ENCODE measurements at places on chromosomes 2 and 18.
A peak's percentile ranks its signal among the peaks of the same experiment; 100 is the strongest.

- DNase-seq = no peak
These were observed 13.3 kb upstream of the PXDN start for GRCh38 chr2:1757567-1757966.

DNA sequence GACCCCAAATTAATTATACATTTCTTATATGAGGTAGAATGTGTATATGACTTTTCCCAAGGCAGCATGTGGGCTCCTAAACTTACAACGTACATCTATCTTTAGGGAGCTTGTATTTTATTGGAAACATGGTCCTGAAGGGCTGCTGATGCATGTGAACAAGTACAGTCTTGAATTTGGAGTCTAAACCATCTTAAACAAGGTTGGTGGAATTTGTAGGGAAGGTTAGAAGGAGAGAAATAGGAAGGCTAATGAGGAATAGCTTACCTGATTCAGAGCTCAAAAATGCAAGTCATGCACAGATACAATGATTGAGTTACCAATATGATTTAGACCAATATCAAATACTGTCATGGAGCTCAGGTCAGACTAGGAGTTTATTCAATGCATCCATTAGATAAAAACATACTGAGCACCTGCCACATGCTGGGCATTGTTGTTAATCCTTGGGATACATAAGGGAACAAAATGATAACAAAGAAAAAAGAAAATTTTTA lies 458.6 kb upstream of the ETAA1 start:
- no peak for DNase-seq

DNA sequence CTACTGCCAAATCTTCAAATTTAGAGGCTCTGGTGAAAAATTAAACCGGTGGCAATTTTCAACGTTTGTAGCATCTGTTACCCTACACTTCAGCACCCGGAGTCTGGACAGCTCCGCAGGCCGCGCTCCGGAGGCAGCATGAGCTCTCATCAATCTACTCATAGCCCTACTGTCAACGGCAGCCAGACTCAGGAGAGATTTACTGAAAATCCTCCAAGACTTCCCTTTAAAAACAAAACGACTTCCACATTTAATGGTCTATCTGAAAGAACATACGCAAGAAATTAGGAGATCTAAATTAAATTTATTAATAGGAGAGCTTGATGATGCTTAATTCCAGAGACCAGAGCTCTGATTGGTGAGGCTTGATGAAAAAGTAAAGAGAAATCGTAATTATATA lies 970 bp upstream of the ADCYAP1 start:
- DNase-seq = peak; percentile 72

- DNase-seq = no peak
These were observed 38.3 kb downstream of the MRPL44 start for GRCh38 chr2:223995569-223995968.

- DNase-seq = no peak
These were observed 61.7 kb upstream of the TFPI start for GRCh38 chr2:187615902-187616301.

- no peak for DNase-seq
These were observed 1342.0 kb upstream of the ZEB2 start for GRCh38 chr2:145861940-145862339.

- DNase-seq = no peak
These were observed 56.4 kb downstream of the GORASP2 start for GRCh38 chr2:170985407-170985806.

- DNase-seq = no peak
These were observed 50.1 kb upstream of the MYCN start for GRCh38 chr2:15890124-15890754.

GRCh38 chr2:138823666-138824065 lies 43.5 kb upstream of the NXPH2 start:
- DNase-seq = no peak

DNA sequence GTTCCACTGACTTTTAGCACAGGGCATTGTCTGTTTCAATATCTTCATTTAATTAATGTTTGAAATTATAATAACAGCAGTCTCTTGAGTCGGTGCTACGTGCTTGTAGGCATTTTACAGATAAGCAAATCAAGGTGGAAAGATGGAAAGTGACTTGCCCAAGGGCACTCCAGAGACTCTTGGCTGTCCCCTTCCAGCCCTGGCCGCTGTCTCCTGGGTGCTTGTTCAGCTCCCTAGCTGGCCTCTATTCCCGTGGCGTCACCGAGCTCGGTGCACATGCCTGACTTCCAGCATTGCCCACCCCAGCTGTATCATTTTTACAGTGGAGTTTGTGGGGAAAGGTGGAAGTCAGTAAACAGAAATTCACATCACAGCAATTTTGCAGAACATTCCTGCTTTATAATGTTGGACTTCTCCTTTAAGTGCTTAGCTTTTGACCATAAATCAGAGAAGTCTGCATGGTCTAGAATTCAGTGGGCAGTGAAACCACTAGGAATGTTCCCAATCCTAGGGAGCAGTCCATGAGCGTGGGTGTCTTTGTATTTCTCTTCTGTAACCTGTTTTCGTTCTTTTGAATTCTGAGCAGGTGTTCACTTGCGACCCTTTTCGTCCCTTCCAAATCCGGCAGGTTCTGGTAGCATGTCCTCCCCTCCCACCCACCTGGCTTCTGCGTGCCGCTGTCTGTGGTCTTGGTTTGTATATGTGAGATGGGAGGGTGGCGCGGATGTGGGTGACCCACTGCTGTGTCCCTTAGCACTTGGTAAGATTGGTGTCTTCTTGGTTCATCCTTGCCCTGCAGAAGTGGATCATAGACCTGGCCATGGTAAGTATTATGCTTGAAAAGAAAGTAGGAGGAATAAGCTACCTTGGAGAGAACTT lies 8.4 kb downstream of the SLC66A3 start:
- DNase-seq = no peak

DNA sequence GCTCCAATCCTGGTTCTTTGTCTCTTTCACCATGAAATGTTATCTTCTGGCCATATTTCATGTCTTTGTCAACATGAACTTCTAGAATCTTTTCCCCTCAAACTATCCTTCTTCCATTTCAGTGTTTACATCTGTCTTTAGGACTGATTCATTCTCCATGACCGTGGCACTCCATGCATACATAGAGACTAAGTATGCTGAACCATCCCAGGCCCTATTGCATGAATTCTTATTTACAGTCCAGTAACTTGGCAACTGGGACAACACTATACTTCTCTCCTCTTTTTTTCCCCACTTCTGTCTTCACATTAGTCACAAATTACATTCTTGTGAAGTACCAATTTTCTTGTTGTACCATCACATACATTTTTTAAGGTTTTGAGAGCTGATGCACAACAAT lies 109.8 kb upstream of the GALNT13 start:
- DNase-seq = no peak
